ENCODE measurements at places on chromosomes 5 and 9.

DNA sequence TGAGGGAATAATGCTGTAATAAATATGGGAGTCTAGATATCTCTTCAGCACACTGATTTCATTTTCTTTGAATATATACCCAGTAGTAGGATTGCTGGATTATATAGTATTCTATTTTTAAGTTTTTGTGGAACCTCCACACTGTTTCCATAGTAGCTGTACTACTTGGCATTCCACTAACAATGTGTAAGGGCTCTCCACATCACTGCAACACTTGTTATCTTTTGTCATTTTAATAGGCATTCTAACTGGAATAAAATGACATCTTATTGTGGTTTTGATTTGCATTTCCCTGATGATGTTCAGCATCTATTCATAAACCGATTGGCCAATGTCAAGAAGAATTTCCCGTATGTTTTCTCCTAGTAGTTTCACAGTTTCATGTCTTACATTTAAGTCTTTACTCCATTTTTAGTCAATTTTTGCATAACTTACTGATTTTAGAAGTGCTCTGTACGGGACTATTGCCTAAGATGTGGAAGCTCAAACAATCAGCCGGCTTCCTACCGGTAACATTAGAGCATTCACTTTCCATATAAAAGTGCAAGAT is 1078.8 kb downstream of the TAF11L14 start:
- no peak for DNase-seq

DNA sequence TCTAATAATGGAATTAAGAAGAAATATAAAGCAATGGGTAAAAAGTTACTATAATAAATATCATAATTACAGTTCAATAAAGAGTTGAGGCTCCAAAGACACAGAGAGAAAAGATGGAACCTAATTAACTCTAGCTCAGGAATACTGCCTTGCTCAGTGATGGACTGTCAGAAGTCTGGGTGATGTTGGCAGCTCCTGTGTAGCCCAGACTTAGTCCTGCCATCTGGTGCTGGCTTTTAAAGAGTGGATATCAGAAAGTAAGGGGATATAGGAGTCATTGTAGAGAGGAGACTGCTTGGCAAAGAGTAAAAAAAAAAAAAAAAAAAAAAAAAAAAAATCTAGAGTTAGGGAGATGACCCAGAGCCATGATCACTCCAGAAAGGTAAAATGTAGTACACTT is 551.9 kb upstream of the DMAC1 start:
- DNase-seq, result no peak

GRCh38 chr5:179777456-179777855 is 16.3 kb upstream of the LTC4S start:
- DNase-seq, result no peak

- no peak for DNase-seq
Observed at GRCh38 chr5:95779611-95780010, 42.9 kb downstream of the GLRX start.

GRCh38 chr9:86843206-86843605 is 104.1 kb downstream of the GAS1 start:
- DNase-seq, result no peak

DNA sequence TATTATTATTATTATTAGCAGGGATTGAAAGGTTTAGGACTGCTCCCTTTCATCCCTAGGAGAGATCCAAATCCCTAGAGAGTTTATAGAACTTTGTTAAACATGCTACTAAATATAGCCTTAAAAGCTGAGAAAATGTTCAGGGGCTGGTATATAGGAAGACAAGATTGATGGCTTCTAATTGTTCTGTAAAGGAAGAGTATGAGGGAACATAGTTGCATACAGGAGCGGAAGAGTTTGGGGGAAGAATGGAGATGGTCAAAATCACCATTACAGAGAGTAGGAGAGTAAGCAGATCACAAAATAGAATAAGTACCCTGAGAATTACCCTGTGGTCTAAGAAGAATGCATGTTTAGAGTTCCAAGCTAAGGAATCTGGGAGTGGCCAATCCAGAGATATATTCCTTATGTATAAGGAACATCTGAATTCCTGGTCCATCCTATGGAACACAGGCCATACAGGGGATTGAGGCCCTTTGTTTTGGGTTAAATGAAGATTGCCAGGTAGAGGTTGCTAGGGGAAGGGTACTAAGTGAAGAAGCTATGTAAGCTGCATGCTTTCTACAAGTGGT is 158.0 kb upstream of the APC start:
- no peak for DNase-seq

GRCh38 chr9:89668216-89668865 is 63.5 kb downstream of the GADD45G start:
- no peak for DNase-seq

DNA sequence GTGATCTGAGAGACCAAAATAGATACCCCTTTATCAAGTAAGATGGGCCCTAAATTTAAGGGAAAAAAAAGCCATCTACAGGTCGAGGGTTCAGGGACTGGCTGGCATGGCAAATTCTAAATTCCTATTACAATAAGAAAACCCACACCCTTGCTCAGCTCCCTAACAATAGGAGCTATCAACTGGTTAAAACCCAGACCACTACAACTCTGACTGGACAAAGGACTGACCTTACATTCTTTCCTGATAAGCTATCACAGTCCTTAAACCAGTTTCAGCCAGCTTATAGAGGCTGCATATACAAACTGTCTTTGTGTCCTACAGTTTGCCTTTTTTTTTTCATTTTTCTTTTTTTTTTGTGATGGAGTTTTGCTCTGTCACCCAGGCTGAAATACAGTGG is 803.6 kb downstream of the NR2F1-AS1 start:
- DNase-seq, result no peak

DNA sequence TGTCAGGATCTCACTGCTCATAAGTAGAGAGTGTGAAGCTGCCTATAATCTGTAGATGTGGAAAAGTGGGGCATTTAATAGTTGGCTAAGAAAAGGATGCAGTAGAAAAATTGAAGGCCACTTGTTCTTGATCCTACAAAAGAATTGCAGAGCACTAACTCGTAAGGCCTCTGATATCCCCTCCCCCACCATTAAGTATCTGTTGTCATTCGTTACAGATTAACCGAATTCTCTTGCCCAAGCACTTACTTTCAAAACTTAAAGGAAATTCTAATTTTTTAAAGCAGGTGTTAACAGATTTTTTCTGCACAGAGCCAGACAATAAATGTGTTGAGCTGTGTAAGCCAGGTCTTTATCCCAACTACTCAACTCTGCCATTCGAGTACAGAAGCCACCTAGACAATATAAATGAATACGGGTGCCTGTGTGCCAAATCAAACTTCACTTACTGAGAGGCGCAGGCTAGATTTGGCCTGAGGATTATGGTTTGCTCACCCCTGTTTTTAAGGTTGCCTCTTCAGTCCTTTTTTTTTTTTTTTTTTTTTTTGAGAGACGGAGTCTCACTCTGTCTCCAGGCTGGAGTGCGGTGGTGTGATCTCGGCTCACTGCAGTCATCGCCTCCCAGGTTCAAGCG is 234.8 kb downstream of the RFK start:
- no peak for DNase-seq

DNA sequence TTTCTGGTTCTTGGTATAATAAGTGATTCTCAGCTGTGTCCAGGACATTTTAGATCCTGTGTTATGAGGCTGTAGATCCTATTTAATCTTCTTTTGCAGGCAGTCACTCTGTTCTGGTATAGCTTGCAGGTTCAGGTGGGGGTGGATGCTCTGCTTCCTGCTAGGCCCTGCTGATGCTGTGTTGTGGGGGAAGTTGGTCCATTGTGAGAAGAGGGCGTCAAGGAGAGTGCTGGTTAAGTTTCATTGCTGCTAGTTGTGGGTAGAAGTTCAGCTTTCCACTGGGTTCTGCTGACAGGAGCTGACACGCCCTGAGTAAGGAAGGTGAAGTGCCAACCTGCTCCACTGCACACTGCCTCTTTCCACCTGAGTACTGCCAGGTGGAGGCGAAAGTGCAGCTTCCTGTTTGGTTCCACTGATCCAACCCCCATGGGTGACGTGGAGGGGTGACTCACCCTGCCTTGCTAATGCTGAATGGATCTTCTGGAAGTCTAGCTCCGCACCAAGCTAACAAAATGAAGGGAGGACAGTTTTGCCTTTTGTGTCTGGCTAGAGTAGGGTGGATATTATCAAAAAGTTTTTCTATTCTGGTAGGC is 16.3 kb downstream of the NMRK1 start:
- no peak for DNase-seq

DNA sequence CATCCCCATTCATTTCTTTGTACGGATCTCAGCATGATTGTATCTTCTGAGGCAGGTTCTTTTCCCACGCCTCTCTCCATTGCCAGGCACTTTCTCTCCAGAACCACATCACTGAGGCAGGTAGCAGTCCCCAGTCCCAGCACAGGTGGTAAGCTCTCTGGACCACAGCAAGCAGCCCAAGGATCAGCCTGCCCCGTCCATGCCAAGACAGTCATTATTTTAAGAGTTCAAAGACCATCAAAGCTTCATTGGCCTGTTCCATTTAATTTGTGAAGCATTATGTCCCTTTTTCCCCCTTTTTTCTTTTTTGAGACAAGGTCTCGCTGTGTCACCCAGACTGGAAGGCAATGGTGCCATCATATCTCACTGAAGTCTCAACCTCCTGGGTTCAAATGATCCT is 171.7 kb downstream of the AUH start:
- DNase-seq, result no peak

DNA sequence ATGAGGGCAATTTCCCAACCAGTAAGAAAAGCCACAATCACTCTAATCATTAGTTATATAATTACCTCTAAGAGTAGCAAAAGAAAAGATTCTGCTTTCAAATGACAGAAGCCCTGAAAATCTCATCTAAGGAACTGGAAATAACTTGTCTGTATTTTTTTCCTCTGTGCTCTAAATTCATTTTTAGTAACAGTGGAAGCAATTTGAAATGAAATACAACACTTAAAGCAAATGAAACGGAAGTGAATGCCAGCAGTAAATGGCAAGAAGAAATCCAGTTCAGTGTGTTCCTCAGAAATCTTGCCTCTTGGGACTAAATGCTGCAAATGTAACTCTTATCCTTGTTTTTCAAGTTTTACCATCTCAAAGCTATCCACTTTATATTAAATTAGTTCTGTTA is 294.9 kb downstream of the TAF11L14 start:
- no peak for DNase-seq

DNA sequence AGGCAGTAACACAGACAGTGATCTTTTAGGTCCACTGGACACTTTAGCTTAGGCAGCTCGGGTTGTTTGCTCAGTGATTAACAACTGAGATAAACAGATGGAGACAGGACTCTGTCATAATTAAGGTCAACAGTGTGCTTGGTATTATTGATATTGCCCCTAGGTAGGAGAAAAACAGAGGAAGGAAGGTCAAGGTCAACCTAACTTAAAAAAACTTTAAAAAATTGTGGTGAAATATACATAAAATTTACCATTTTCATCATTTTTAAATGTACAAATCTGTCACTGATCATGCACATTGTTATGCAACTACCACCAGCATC is 2.1 kb upstream of the HSPA4 start:
- no peak for DNase-seq

GRCh38 chr5:59132131-59132530 is 549.3 kb downstream of the RAB3C start:
- no peak for DNase-seq

DNA sequence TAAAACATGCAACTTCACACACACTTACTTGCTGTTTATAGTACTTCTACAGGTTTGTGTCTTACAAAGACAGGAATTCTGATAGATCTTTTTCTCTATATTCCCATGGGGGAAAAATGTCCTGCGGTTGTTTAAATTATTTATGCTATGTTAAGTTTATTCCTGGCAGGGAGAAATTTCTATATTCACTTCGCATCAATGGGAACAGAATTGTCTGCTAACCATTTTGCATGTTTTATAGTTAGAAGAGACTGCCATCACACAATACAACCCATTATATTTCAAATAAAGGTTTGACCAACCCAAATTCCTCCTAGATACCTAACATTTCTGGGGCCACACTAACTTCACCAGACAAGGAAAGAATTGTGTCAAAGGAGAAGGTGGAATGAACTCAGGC is 110.0 kb upstream of the PRR16 start:
- no peak for DNase-seq

DNA sequence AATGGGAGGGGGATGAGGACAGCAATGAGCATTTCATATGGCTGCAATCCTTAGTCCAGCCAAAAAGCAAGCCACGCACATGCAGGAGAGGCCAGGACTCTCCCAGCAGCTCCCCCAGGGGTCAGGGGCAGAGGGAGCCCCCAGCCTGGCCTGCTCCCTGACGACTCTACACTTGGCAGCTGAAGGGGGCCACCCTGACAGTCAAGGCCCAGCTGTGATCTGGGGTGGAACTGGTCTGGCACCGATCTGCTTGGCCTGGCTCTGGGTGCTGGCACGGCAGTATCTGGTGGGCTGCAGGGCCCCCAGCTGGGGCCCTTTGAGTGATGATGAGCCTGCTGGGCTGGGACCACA is 118.1 kb downstream of the ADAMTS2 start:
- no peak for DNase-seq

- DNase-seq, result no peak
Observed at GRCh38 chr5:31382051-31382878, 149.6 kb downstream of the DROSHA start.

GRCh38 chr9:134491196-134491835 is 150.3 kb upstream of the COL5A1 start:
- no peak for DNase-seq

GRCh38 chr9:134459573-134459972 is 133.3 kb downstream of the RXRA start:
- no peak for DNase-seq

All from globus pallidus (tissue), 1 donor.